ENCODE measurements at places on chromosomes 4 and X. TPM values are rescaled to one million over a fixed set of nuclear protein-coding genes. Genes with fewer than 3 reads are reported as not detected.

SLIT2 gene
- 36.4 TPM for total RNA-seq

SRPK3 gene
- 0.09 TPM for total RNA-seq

RXFP1 gene
- 0.09 TPM for total RNA-seq

IL13RA2 gene
- 0.09 TPM for total RNA-seq

SLC34A2 gene
- not detected for total RNA-seq

CCNA2 gene
- 52.5 TPM for total RNA-seq

OPHN1 gene
- total RNA-seq: 8.9 TPM

Data from endothelial cell of coronary artery (primary cell).